Hair follicle dermal papilla cell (primary cell): ENCODE measurements at places on chromosomes 5 and 9. TPM values are rescaled to one million over a fixed set of nuclear protein-coding genes. Genes with fewer than 3 reads are reported as not detected.

Gene TRIM7
- total RNA-seq: 2.1 and 4.0 TPM in 2 replicates

Gene OTP
- not detected in 2 replicates for total RNA-seq

Gene FOXI1
- not detected in 2 replicates for total RNA-seq

Gene CDKN2B
- 17.9 and 22.1 TPM in 2 replicates for total RNA-seq

Gene NSMF
- 34.6 and 39.1 TPM in 2 replicates for total RNA-seq

Gene WWC1
- 2.6 and 3.6 TPM in 2 replicates for total RNA-seq

Gene ISL1
- total RNA-seq: not detected in 2 replicates

Gene UBE2QL1
- under 0.01 and 0.12 TPM in 2 replicates for total RNA-seq

Gene SMIM33
- total RNA-seq: not detected in 2 replicates

Gene PDGFRB
- total RNA-seq: 497 and 543 TPM in 2 replicates

Gene FOXD4
- total RNA-seq: 0.16 and 0.24 TPM in 2 replicates

Gene PHYHD1
- 8.8 and 17.7 TPM in 2 replicates for total RNA-seq

Gene SOX30
- under 0.01 TPM in 1 of 2 replicates, not detected in the other for total RNA-seq

Gene SVEP1
- total RNA-seq: 107 and 127 TPM in 2 replicates

Gene PLEKHG4B
- total RNA-seq: 0.16 and 0.36 TPM in 2 replicates

Gene RALGPS1
- total RNA-seq: 4.0 and 4.1 TPM in 2 replicates

Gene SLC36A3
- total RNA-seq: not detected in 2 replicates

Gene ATG12
- total RNA-seq: 73.2 and 82.8 TPM in 2 replicates

Gene NR6A1
- total RNA-seq: 0.65 and 0.97 TPM in 2 replicates

Gene VLDLR
- total RNA-seq: 8.4 and 12.2 TPM in 2 replicates

Gene GABBR2
- 0.81 and 2.9 TPM in 2 replicates for total RNA-seq

Gene SLC27A6
- total RNA-seq: 0.12 and 0.97 TPM in 2 replicates

Gene SLC4A9
- not detected in 2 replicates for total RNA-seq

Gene SHC3
- 7.8 and 25.3 TPM in 2 replicates for total RNA-seq

Gene BARX1
- total RNA-seq: not detected in 2 replicates

Gene SNCB
- not detected in 2 replicates for total RNA-seq

Gene SLCO4C1
- total RNA-seq: 0.49 and 0.65 TPM in 2 replicates

Gene NR5A1
- not detected in 2 replicates for total RNA-seq

Gene MFAP3
- total RNA-seq: 84.4 and 103 TPM in 2 replicates

Gene ZFP2
- 1.3 TPM in 2 replicates for total RNA-seq

Gene PCDHB4
- 0.49 TPM in 2 replicates for total RNA-seq

Gene ENTREP1
- not detected in 2 replicates for total RNA-seq

Gene GFI1B
- not detected in 2 replicates for total RNA-seq

Gene NSG2
- under 0.01 TPM in 1 of 2 replicates, not detected in the other for total RNA-seq
